ENCODE measurements at places on chromosomes 1 and 21.

DNA sequence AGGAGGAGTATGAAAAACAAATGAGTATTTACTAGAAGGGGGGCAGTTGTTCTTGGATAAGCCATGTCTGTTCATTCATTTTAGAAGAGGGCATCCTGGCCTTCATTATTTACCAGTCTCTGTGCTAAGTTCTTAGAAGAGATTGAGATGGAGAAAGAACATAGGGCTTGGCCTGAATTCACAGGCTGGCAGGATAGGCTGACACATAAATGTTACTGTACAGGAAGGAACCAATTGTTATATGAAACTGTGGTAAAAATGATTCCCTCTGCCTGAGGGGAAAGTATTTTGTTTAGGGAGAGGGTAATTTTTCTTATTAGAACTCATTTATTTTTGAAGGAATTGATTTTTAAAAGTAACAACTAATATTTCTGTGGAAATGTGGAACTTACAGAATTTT is 99.5 kb downstream of the MAN1A2 start:
- no peak for DNase-seq

GRCh38 chr1:110672753-110673108 is 2.0 kb downstream of the KCNA3 start:
- no peak for DNase-seq

DNA sequence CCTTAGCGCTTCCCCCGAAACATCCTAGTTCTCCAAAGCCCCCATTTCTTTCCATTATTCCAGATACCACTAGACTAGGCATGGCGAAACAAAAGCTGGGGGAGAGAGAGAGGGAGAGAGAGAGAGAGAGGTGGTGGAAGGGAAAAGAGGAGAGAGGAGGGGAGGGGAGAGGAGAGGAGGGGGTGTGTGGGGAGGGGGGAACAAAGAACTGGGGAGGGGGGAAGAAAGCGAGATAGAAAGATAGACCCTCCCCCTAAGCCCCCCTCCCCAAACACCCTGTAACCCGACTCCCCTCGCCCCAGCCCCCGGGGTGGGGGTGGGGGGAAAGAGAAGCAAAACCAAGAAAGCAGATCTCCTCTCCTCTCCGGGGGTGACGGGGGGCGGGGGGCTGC is 352 bp downstream of the MEX3A start:
- DNase-seq: no peak

DNA sequence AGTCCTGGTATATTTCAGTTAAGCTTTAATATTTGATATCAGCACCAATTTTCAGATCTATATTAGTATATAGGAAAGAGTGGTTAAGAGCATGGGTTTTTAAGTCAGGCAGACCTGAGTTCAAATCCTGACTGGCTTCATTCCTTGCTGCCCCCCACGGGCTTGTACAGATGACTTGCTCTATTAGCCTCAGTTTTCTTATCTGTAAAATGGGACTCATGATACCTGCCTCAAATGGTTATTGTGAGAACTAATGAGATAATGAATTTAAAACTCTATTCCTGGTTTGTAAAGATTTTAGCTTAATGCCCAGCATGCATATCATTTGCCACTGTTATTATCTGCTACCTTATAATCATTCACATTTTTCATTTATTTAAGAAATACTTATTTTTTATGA is 264.5 kb downstream of the RPS6KC1 start:
- no peak for DNase-seq

DNA sequence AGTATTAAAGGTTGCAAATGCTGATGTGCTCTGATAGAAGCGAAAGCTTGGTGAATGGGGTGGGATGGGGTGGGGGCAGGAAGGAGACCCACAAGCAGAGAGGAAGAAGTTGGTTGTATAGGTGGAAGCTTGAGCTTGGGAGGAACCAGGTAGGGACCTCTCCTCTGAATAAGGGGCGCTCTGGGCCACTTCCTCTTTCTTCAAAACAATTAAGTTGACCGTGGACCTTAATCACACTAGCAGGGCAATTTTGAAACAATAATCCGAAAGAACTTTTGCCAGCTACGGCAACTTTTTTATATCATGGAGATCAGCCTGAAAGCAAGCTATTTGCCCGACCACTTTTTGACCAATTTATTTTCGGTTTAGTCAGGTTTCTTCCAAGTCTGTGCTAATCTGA is 1.9 kb upstream of the DYRK1A start:
- DNase-seq: no peak

DNA sequence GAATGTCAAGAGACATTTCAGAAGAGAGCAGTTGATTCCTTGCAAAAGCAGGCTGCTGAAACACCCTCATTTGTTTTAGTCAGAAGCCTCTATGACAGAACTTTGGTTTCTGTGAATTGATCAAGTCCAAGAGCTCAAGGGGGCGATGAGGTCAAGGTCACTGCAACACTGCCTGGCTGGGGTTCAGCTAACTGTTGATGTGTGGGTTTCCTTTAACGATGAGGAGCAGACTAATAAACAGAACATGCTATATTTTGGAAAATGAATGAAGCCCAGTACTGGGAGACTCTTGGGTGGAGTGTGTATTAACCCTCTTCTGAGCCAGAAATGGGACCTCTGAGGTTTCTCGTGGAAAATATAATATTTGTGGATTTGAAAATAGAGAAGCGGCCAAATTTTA is 109.3 kb downstream of the ZC3H11B start:
- DNase-seq: no peak

DNA sequence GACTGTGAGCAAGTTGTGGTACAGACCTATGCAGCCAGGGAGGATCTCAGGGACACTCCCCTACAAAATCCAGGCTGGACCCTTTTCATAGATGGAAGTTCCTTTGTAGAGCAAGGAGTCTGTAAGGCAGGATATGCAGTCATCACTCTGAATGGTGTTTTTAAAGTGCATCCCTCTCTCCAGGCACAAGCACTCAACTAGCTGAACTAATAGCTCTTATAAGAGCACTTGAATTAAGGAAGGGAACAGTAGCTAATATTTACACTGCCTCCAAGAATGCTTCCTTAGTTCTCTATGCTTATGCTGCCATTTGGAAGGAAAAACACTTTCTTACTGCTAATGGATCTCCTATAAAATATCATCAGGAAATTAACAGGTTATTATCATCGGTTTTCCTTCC is 27.0 kb upstream of the SMYD3 start:
- DNase-seq: no peak

DNA sequence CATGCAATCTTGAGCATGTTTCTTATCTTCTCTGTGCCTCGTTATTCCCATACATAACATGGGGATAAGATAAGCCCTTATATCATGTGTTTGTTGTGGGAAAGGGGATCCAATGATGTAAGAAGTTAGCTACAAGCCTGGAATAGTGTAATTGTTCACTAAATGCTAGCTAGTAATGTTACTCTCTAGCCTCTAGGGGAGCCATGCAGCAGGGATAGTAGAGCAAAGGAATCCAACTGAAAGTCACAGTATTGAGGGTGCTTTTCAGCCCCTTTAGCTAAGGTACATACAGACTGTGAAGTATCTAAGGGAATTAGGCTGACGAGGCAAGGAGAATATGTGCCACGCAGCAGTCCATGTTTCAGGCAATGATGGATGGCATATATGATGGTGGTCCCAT is 46.9 kb downstream of the IL23R start:
- DNase-seq: no peak

DNA sequence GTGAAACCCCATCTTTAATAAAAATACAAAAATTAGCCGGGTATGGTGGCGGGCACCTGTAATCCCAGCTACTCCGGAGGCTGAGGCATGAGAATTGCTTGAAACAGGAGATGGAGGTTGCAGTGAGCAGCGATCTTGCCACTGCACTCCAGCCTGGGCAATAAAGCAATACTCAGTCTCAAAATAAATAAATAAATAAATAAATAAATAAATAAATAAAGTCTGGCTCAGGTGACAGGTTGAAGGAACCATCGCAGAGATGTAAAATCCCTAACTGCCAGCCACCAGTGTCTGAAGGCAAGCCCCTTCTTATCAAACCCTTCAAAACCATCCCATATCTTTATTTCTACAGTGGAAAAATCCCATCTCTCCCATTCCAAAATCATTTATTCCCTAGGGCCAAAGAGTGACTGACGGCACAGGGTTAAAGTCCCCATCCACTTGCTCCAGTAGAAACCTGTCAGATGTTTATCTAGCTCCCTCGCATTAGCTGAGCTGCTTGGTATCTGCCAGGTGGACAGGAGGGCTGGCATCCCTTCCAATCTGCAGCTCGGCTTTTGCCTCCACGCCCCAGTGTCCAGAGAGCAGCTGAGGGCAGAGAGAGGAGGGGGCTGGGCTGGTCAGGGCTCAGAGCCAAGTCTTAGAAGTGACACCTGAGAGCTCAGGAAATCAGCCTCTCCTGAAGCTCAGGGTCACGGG is 5.0 kb downstream of the CSRP1 start:
- DNase-seq: no peak

DNA sequence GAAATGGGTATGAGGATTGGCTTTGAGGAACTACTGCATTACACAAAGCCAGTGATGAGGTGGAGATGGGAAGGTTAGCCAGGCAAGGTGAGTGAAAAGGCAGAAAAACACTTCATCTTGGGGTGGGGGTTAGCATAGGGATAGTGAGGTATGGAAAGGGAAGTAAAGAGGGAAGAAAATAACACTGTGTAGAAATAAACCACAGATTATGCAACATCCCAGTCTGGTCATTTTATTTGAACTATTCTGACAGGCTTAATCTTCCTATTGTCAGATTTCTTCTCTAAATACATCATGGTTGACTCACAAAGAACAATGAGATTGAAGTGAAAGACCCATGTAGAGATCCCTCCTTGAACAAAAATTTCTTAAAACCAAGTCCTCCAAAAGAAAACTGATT is 640.2 kb downstream of the PTPRC start:
- DNase-seq: no peak

DNA sequence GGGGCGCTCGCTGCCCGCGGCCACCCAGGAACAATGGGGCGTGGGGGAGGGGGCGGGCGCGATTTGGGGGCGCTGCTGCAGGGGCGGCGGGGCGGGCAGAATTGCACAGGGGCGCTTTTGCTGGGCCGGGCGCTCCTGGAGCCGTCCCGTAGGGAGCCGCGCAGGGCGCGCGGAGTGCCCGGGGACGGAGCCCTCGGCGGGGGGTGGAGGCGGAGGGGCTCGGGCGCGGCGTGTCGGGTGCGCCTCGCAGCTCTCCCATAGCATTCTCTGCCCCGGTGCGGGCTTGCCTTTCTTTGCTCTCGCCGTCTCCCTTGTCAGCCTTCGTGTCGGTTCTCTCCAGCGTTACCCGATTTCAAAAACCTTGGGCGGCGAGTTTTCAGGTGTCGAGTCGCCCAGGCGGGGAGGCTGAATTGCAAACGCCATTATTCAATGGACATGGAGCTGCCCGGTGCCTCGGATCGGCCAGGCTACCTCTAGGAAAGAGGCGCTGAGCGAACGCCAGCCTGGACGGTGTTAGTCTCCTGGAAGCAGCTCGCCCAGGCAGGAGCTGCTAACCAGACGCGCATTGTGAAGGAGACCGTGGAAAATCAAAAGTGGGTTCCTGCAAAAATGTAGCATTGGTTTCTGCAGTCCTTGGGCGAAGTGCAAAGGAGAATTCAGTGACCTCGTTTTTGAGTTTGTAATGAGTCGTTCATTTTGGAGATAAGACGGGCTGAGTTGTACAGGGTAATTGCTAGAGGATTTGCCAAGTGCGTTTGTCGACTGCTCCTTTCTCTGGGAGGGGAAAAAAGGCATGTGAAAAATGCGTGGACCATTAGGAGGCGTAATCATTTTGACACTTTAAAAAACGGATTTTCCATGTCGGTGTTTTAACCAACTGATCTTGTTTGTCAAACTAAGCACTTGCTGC is 626 bp downstream of the CXADR start:
- peak; percentile 58 for DNase-seq

DNA sequence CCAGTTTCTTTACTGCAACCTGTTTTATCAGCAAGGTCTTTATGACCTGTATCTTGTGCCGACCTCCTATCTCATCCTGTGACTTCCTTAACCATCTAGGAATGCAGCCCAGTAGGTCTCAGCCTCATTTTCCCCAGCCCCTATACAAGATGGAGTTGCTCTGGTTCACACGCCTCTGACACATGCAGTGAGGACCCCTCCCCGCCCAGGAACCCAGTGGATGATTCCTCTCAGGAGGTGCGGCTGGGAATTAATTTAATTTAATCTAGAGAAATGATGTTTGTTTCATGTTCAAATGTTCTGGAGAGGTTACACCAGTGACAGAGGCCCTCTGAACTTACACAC is 39.0 kb upstream of the LBR start:
- DNase-seq: no peak

GRCh38 chr21:27606422-27606821 is 639.5 kb upstream of the ADAMTS5 start:
- DNase-seq: no peak

- DNase-seq: no peak
Observed at GRCh38 chr1:226674892-226675714, 64.0 kb downstream of the ITPKB start.

- DNase-seq: peak; percentile 63
Observed at GRCh38 chr1:23660671-23661070, 30.9 kb upstream of the RPL11 start.

- no peak for DNase-seq
Observed at GRCh38 chr1:177937931-177938330, 31.9 kb downstream of the SEC16B start.

- no peak for DNase-seq
Observed at GRCh38 chr1:17561561-17561985, 22.1 kb downstream of the ARHGEF10L start.

GRCh38 chr1:98556521-98557158 is 104.9 kb upstream of the SNX7 start:
- DNase-seq: no peak

DNA sequence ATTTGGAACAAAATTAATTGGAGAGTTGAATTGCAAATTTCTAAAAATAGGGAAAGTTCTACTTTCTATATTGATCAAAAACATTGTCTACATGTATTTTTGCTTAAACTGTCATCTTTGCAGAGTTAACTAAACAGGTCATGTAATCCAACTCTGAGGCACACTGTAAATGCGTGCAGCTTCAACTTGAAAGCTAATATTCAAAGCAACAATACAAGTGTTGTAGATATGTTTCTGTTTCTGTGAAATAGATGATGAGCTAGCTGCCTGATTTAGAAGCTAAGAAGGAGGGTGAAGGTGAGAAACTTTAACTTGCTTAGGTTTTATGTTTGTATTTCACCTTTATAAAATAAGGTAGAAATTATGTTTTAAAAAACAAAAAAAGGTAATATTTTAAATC is 77.2 kb downstream of the IVNS1ABP start:
- no peak for DNase-seq
